ENCODE measurements at places on chromosomes 1 and 21.
A peak's percentile ranks its signal among the peaks of the same experiment; 100 is the strongest.

GRCh38 chr1:88029142-88029541 is 654.9 kb upstream of the PKN2 start:
- DNase-seq, result no peak

DNA sequence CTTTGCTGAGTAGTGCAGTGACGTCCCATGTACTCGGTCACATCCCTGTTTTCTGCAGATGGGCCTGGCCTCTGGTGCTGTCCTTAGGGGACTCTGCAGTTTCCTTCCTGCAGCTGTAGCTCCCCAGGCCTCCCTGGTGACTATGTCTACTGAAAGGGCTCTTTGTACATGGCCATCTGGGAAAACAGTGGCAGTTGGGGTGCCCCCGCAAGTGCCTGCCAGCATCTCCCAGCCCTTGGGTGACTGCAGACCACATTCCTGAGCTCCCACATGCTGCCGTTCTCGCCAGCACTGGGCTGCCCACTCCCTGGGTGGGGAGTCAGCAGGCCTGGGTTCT is 37.5 kb upstream of the KCNA10 start:
- DNase-seq, result no peak

DNA sequence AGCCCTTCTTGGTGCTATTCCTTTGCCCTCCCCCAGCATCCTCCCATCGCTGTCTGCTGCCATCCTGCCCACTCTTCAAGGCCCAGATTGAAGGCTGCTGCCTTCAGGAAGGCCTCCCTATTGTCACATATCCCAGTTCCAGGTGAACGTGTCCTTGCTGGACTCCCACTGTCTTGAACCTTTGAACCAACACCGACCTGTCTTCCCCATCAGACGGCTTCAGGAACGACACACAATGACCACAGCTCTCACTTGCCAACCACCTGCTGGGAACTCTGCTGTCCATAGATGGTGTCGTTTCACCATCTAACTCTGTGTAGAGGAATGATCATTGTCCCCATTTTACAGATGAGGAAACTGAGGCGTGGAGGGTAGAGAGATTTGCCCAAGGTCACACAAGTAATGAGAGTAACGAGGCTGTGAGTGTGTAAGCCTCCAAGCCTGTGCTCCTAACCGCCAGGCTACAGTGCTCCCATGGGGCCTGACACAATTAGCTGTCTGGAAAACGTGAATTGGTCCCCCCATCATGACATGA is 9.9 kb upstream of the PLEKHG5 start:
- no peak for DNase-seq

GRCh38 chr1:180213401-180214170 is 16.5 kb upstream of the LHX4 start:
- no peak for DNase-seq

GRCh38 chr1:34984793-34985608 is at the start of gene TMEM35B:
Gene TMEM35B (minus strand): TSS chr1:34985347. CDS start chr1:34985305, 42 bp downstream.
- peak; percentile 20 for DNase-seq

- DNase-seq, result no peak
Observed at GRCh38 chr1:112454316-112454715, 54.4 kb upstream of the WNT2B start.

- peak; percentile 63 for DNase-seq
Observed at GRCh38 chr1:89358287-89358893, 5.5 kb upstream of the GBP6 start.

DNA sequence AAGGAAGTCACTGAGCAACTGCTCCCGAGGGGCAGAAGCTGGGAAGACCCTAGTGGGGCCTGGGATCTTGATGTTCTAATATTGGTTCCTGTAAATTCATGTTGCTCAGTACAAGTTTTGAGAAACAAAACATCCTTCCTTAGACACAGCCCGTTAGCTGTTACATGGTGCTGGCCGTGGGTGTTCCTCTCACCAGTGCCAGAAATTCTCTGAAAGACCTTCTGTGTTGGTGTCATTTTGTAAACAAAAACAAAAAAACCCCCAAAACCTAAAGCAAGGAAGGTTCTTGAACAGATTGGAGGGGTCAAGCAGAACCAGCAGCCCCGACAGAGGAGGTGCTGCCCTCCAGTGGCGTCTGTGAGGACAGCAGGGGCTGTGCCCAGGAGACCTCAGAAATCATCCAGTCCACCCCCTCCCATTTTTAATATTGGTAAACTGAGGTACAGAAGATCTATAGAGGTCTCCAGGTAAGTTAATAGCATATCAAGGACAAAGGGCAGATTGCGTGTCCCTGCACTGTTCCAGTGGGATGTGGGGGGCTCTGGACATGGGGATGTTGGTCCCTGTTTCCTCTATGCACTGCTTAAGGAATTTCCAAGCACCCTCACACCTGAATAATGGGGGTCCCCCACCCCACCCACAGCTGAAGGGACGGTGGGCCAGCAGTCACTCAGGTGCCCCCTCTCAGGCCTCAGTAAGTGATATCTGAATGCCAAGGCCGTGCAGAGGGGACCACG is 38.2 kb downstream of the SLC2A7 start:
- DNase-seq, result peak; percentile 16

DNA sequence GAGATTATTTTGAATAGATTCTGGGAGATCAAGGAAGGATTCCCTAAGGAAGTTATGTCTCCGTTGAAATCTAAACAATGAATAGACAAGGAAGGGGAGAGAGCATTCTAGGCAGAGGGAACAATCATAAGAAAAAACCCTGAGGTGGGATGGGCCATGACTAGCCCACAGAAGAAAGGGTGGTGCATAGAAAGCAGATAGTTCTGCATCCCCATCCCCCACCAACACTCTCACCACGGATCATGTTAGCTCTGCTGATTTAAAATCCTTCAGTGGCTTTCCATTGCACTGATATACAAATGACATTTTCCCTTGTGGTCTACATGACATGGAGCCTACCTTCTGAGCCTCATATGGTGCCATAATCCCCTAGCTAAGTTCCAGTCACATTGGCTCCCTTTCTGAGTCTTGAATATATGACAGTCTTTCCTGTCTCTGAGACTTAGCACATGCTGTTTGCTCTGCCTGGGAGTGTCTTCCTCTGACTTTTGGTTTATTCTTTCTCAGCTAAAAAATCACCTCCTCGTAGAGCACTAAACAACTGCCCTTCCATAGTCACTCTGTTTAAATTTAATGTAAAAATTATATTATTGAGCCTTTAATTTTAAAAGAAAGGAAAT is 15.2 kb downstream of the SCMH1 start:
- no peak for DNase-seq

GRCh38 chr1:46516200-46516950 is 26.7 kb downstream of the DMBX1 start:
- DNase-seq, result no peak

Measured in activated naive CD4-positive, alpha-beta T cell (primary cell).